ENCODE measurements at places on chromosomes 6 and 20. TPM values are rescaled to one million over a fixed set of nuclear protein-coding genes. Genes with fewer than 3 reads are reported as not detected.

DNA sequence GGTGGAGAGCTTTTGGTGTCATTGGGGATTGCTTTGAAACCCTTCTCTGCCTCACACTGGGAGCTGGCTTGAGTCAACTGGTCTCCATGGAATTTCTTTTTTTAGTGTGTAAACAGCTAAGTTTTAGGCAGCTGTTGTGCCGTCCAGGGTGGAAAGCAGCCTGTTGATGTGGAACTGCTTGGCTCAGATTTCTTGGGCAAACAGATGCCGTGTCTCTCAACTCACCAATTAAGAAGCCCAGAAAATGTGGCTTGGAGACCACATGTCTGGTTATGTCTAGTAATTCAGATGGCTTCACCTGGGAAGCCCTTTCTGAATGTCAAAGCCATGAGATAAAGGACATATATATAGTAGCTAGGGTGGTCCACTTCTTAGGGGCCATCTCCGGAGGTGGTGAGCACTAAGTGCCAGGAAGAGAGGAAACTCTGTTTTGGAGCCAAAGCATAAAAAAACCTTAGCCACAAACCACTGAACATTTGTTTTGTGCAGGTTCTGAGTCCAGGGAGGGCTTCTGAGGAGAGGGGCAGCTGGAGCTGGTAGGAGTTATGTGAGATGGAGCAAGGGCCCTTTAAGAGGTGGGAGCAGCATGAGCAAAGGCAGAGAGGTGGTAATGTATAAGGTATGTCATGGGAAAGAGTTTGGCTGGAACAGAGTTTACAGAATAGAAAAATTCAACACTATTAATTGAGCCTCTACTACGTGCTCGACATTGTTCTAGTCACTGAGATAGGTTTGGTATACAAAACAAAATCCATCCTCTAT lies 31.2 kb downstream of the SRSF3 start:
- no peaks in the 10 kb centered on the region for H3K36me3 ChIP-seq
- H3K4me1 ChIP-seq: peaks cover 4% of the 10 kb centered on the region
- H3K4me3 ChIP-seq: no peak overlapping the region
- H3K27ac ChIP-seq: no peak overlapping the region

DNA sequence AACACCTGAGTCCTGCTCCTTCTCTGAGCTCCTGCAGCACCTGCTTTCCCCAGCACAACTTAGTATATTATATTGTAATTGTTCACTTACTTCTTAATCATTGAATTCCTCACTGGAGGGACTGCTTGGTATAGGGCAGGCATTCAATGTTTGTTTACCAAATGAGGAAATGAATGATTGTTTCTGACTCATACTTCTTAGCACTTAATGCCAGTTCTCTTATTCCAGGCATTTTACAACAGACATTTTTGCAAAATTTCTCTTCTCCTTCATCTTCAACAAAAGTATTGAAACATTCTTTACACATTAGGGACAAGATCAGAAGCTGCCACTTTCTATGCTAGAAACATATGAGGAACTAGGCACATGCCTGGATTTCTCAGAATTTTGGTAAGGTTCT lies 119.4 kb downstream of the TBX18 start:
- DNase-seq: no peak
- peaks cover 15% of the 10 kb centered on the region for H3K27me3 ChIP-seq
- no peak overlapping the region for H3K4me3 ChIP-seq

- H3K27me3 ChIP-seq: no peaks in the 10 kb centered on the region
- no peaks in the 10 kb centered on the region for H3K36me3 ChIP-seq
- H3K27ac ChIP-seq: no peak overlapping the region
- no peak overlapping the region for H3K4me3 ChIP-seq
These were observed 457.8 kb downstream of the QKI start for GRCh38 chr6:163872335-163872734.

The SYNGAP1 gene
- 72.4 TPM for total RNA-seq

DNA sequence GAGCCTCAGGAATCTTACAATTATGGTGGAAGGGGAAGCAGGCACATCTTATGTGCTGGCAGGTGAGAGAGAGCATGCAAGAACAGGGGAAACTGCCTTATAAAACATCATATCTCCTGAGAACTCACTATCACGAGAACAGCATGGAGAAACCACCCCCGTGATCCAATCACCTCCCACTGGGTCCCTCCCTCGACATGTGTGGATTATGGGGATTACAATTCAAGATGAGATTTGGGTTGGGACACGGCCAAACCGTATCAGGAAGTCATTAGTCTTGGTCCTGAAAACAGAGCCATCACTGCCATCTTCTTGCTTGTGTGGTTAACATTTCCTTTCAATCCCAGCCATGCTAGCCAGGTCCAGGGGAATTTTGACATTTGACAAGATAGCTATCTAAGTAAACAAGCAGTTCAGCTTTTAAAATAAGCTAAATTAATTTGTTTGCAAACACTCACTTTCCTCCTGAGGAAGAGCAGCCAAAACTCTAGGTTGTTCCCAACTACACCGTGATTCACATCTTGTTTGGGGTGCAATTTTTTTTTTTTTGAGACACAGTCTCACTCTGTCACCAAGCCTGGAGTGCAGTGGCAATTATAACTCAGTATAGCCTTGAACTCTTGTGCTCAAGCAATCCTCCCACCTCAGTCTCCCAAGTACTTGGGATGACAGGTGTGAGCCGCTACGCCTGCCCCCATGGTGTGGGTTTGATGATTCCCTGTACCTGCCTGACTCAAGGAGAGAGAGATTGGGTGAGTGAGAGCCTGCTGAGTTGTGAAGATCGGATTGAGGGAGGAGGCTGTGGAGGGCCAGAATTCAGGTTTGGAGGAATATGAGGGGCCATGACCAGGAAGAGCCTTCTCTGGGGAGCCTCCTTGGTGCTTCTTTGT lies 13.0 kb upstream of the PPP1R14C start:
- no peaks in the 10 kb centered on the region for H3K4me1 ChIP-seq
- H3K36me3 ChIP-seq: no peaks in the 10 kb centered on the region
- DNase-seq: no peak
- no peak overlapping the region for H3K27ac ChIP-seq
- no peak overlapping the region for H3K4me3 ChIP-seq
- no peaks in the 10 kb centered on the region for H3K27me3 ChIP-seq

DNA sequence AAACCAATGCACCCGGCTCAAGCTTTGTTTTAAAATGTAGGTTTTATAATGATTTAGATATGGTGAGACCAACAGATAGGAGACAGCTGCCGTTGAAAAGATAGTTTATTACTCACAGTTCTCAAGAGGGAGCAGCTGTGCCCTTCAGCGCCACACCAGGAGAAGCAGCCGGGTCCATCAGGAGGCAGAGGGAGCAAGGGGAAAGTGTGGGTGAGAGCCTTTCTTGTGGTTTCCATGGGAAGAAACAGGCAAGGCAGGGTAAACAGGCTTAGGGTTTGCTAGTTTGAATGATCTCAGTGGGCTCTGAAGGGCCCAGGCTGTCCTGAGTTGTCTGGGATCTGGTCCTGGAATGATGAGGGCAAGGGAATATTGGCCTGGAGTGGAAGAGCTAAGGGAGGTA lies 117.7 kb upstream of the PLCB4 start:
- no peaks in the 10 kb centered on the region for H3K27me3 ChIP-seq
- H3K4me3 ChIP-seq: no peak overlapping the region
- H3K4me1 ChIP-seq: peaks cover 13% of the 10 kb centered on the region
- no peak overlapping the region for H3K27ac ChIP-seq
- no peak for DNase-seq
- H3K36me3 ChIP-seq: no peaks in the 10 kb centered on the region

GRCh38 chr6:155219858-155220301 lies 43.9 kb upstream of the CLDN20 start:
- no peak for DNase-seq
- H3K36me3 ChIP-seq: peaks cover 9% of the 10 kb centered on the region
- no peaks in the 10 kb centered on the region for H3K27me3 ChIP-seq
- H3K4me3 ChIP-seq: no peak overlapping the region
- H3K4me1 ChIP-seq: peaks cover 41% of the 10 kb centered on the region

The SNAP91 gene
- total RNA-seq: 8.7 TPM

The RNF182 gene
- 3.0 TPM for total RNA-seq

The CAGE1 gene
- 0.16 TPM for total RNA-seq

The C20orf202 gene
- total RNA-seq: 0.18 TPM

DNA sequence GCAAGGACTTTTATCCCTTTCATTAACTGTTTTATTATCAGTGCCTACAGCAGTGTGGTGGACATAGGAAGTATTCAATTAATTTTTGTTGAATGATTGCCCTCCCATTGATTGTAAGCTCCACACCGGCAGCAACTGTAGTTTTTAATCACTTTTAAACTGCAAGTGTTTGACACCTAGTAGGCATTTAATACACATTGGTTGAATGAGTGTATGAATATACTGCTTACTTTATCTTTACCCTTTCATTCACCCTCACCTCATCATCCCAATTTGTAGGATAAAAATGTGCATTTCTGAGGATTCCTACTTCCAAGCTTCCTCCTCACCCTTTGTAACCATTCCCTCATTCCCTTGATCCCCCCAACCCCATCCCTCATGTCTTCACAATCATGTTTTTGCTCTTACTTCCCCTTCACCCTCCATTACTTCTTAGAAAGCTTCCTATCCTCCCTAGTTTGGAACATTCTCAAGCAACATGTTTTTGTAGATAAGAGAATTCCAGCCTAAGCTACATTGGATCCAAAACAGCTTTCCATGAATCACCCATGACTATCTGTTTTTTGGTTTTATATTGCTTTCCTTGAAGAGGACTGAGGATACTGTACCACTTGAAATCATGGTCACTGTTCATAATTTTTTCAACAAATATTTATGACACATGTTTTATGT lies 955 bp upstream of the SLC26A8 start:
- H3K36me3 ChIP-seq: no peaks in the 10 kb centered on the region
- peak overlapping the region; percentile 20 for H3K4me3 ChIP-seq
- no peak overlapping the region for H3K27ac ChIP-seq

The PTCHD4 gene
- total RNA-seq: 1.4 TPM

DNA sequence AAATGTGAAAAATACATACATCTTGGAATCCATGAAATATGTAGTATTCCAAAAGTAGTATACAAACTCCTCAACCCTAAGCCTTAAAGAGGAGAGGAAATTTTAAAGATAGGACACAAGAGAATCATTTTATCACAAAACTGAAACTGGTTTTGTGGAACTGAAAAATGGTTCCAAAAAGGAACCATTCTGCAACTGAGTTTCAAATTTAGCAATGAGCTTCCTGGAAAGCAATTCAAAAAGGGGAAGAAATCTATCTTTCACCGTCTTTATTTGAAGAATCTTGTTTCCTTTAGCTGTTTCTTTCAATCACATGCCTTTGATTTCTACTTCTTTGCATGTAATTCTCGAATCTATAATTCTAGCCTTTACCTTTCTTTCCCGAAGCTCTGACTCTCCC lies 32.2 kb upstream of the LAMP5 start:
- H3K27ac ChIP-seq: no peak overlapping the region
- H3K4me1 ChIP-seq: peaks cover 4% of the 10 kb centered on the region
- peaks cover 15% of the 10 kb centered on the region for H3K36me3 ChIP-seq
- no peak for DNase-seq
- no peaks in the 10 kb centered on the region for H3K27me3 ChIP-seq

GRCh38 chr6:46808806-46809205 lies 15.6 kb downstream of the MEP1A start:
- DNase-seq: no peak
- H3K4me3 ChIP-seq: no peak overlapping the region
- peaks cover 17% of the 10 kb centered on the region for H3K27me3 ChIP-seq
- H3K36me3 ChIP-seq: no peaks in the 10 kb centered on the region

The RBM12 gene
- total RNA-seq: 191 TPM

DNA sequence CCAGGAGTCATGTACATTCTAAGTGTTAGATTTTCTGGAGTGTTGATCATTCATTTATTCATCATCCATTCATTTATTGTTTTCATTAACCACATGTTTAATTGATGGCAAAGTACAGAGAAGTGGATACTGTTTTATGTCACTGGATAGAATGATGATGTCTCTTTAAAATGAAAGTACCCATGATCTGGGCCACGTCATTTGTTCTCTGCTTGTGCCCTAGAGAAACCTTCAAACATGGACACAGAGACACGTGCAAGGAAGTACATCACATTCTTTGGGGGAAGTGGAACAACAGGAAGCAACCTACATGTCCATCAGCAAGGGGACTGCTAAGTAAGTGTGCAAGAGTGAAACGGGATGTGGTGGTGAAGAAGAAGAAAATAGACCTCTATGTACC lies 75.8 kb upstream of the TSHZ2 start:
- DNase-seq: no peak
- H3K27ac ChIP-seq: no peak overlapping the region
- no peak overlapping the region for H3K4me3 ChIP-seq
- peaks cover 24% of the 10 kb centered on the region for H3K4me1 ChIP-seq
- H3K36me3 ChIP-seq: no peaks in the 10 kb centered on the region

DNA sequence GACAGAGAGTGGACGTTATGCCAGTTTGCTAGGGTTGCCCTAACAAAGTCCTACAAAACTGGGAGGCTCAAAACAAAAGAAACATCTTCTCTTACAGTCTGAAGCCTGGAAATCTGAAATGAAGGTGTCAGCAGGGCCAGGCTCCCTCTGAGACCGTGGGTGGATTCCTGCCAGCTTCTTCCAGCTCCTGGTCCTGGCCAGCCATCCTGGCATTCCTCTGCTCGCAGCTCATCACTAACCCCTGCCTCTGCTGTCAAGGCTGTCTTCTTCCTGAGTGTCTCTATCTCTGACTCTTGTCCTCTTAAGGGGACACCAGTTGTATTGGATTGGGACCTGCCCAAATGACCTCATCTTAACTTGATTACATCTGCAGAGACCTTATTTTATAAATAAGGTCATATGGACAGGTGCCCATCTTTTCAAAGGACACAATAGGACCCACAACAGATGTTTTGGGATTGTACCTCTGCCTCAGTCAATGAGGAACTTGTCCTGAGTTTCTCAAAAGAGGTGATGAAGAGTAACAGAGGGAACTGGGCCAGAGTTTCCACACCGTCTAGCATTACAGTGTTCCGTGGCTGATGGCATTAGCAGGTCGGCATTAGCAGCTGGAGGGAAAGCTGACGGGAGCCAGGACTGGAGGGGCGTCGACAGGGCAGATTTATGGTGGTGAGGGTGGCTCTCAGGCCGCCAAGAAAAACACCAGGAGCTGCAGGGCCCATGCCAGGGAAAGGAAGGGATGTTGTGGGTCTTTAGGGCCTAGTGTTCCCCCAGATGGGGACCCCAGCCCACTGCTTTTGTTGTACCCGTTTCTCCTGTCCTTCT lies 157.3 kb downstream of the TBXT start:
- H3K27ac ChIP-seq: no peak overlapping the region
- no peak for DNase-seq
- peaks cover 39% of the 10 kb centered on the region for H3K27me3 ChIP-seq
- no peaks in the 10 kb centered on the region for H3K36me3 ChIP-seq
- H3K4me3 ChIP-seq: peak overlapping the region; percentile 41

GRCh38 chr20:57133926-57134650 lies 132.4 kb downstream of the BMP7 start:
- no peaks in the 10 kb centered on the region for H3K36me3 ChIP-seq
- H3K27me3 ChIP-seq: no peaks in the 10 kb centered on the region
- no peak overlapping the region for H3K27ac ChIP-seq

- no peak for DNase-seq
- no peak overlapping the region for H3K4me3 ChIP-seq
- no peaks in the 10 kb centered on the region for H3K36me3 ChIP-seq
These were observed 44.6 kb upstream of the NT5E start for GRCh38 chr6:85405175-85405852.

The CST2 gene
- total RNA-seq: not detected

GRCh38 chr6:1381481-1382330 lies 7.7 kb upstream of the FOXF2 start:
- peak; percentile 82 for DNase-seq
- H3K27me3 ChIP-seq: peaks cover 94% of the 10 kb centered on the region
- H3K4me1 ChIP-seq: peaks cover 3% of the 10 kb centered on the region
- H3K27ac ChIP-seq: no peak overlapping the region
